ENCODE measurements at places on chromosomes 13 and 19. TPM values are rescaled to one million over a fixed set of nuclear protein-coding genes. Genes with fewer than 3 reads are reported as not detected.

- no peak overlapping the region for H3K27ac ChIP-seq
- peaks cover 47% of the 10 kb centered on the region for H3K27me3 ChIP-seq
- no peak overlapping the region for H3K4me3 ChIP-seq
These were observed 30.3 kb upstream of the CYP2B6 start for GRCh38 chr19:40960780-40961179.

- no peak overlapping the region for H3K4me3 ChIP-seq
- no peak overlapping the region for H3K27ac ChIP-seq
- no peak for DNase-seq
These were observed 5.5 kb upstream of the ACP7 start for GRCh38 chr19:39078436-39079200.

DNA sequence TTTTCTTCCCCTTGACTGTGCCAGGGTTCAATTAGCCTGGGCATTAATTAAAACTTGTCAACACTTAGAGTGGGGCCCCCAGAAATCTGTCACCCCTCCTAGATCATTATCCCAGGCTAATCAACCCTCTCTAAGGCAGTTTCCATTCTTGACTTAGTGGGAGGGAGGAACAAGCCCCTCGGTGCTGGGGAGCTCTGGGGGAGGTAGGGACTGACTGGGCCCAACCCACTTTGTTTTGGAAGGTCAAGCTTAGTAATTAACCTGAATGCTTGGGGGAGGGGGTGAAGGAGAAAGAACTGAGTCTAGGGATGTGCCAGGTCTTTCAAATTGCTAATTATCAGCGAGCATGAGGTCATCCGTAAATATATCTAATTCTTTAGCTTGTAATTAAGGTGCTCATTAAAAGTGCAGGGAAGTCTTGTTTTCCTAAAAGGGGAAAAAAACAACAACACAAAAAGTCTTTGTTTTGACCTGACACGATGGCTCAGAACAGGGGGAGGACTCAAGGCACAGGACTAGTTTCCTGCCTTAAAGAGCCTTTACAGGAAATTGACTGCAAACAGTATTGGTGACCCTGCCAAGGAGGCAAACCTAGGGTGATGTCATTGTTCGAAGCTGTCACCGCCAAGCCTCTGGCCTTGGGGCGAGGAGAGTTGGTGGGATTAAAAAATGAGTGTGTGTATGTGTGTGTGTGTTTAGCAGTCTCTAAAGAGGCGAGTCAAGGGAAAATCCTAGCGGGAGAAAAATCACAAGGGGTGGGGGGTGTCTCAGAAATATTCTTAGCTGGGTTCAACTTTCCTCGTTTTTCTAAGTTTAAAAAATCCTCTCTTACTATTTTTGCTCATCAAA lies 19.4 kb downstream of the ACTN4 start:
- peak overlapping the region; percentile 44 for H3K4me3 ChIP-seq
- no peaks in the 10 kb centered on the region for H3K36me3 ChIP-seq
- no peaks in the 10 kb centered on the region for H3K27me3 ChIP-seq
- H3K4me1 ChIP-seq = peaks cover 87% of the 10 kb centered on the region
- peak overlapping the region; percentile 92 for H3K27ac ChIP-seq

DNA sequence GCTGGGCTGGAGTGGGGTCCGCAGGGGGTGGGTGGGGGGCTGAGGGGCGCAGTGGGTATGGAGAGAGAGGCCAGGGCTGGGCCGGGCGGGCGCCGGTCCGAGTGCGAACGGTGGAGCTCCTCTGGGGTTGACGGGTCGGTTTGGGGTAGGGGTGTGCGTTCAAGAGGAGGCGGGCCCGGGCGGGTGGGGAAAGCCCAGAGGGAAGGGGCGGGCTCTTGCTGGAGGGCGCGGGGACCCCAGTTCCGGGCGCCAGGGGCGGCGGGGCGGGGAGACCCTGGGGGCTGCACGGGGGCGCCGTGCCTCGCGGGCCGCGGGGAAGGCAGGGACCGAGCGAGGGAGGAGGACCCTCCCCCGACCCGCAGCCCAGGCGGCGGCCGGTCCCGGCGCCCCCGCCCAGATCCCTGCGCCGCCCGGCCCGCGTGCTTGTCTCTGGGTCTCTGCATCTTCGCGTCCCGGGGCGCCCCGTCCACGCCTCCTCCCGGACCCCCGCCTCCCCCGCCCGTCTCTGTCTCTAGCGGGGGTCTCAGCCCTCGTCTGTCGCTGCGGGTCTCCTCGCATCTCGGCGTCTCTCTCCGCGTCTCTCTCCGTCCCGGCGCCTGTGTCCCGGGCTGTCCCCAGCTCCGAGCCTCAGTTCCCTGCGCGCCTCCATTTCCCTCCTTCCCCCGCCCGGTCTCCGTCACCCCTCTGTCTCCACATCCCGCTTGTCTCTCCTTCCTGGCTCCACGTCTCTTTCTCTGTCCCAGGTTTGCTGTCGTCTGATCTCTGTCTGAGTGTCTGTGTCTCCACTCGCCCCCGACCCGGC lies 8.3 kb upstream of the SHISA7 start:
- H3K4me1 ChIP-seq = peaks cover 17% of the 10 kb centered on the region
- H3K36me3 ChIP-seq = peaks cover 3% of the 10 kb centered on the region
- peak overlapping the region; percentile 71 for H3K4me3 ChIP-seq

DNA sequence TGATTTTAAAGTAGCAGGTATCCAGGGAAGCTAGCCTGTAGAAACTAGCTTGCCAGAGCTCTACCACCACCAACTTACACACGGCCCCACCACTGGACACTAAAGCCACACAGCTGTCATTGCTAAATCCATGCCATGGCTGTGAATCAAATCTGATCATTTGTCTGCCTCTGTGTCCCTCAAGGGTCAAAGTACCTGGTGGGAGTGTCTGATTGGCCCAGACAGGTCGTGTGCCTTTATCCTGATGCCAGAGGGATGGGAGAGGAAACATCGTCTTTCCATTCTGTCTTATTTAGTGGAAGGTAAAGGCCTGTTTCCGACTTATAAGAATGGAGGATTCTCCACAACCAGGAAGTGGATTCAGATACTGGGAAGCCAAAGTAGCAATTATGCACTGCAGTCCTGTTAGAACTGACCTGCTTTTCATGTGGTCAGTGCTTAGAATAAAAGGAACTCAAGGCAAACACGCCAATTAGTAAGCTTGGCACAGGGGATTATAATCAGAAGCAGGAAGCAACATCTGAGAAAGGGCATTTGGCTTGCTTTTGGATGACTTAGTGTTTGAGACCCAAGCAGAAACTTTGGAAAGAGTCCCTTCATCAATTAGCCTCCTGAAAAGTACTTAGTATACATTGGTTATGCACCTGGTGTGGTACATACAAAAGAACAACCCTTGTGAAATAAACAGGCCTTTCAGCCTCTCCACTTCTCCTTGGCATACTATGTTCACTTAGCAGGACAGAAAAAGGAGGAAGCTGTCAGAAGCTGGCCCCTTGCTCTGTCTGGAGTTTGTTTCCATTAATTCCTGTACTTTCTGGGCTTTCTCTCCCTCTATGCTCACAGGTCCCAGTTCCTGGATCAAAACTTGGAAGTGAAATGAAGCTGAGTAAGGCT lies 192.4 kb downstream of the NUFIP1 start:
- no peaks in the 10 kb centered on the region for H3K36me3 ChIP-seq
- no peak for DNase-seq
- H3K4me3 ChIP-seq = no peak overlapping the region
- no peaks in the 10 kb centered on the region for H3K4me1 ChIP-seq
- peak overlapping the region; percentile 11 for H3K27ac ChIP-seq

DNA sequence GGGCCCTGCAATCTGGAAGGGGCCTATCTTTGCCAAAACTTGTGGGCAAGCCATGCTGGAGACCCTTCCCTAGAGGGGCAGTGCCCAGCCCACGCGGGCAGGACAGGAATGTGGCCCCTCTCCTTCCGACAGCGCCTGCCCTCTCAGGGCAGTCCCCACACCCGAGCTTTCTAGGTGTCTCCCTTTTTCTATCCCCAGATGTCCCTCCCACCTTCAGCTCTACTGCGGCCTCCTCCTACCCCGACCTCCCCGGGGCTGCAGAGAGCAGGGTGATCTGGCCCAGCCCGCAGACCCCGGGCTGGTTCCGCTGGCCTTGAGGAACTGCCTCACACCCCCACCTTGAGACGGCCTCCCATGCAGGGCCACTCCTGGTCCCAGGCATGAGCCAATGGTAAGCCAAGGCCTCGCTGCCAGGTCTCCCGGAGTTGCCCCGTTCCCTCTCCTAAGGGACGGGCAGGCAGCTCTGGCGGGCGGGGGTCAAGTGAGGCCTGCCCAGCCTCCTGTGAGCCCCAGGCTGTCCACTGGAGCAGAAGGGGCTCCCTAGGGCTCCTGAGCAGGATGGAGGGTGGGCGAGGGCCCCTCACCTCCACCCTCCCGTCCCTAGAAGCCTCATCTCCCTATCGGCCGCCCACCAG lies 39.7 kb downstream of the KLF2 start:
- H3K36me3 ChIP-seq = no peaks in the 10 kb centered on the region
- H3K4me3 ChIP-seq = no peak overlapping the region
- no peaks in the 10 kb centered on the region for H3K27me3 ChIP-seq
- H3K4me1 ChIP-seq = peaks cover 24% of the 10 kb centered on the region
- H3K27ac ChIP-seq = no peak overlapping the region

DNA sequence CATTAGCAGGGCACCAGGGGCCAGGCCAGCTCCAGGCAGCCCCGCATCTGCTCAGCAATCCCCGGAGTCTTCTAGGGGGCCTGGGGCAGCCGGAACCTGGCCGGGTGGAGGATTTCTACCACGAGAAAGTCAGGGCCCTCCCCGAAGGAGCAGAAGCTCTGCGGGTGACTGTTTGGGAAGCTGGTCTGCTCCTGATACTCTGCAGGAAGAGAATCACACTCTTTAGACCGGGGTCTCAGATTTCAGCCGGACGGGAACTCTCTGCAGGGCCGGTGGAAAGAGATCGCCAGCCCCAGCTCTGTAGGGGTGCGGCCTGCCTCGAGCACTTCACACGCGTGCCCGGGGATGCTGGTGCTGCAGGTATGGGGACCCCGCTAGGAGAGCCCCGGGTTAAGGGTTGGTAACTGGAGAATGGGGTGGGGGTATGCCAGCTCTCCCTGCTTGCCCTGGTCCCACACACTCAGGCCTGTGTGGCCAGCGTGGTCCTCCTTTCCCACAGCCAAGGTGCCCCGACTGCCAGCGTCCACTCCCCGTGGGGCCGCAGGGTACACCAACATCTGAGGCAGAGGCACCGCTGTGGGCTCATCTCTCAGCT lies 20.1 kb downstream of the RASA3 start:
- no peaks in the 10 kb centered on the region for H3K27me3 ChIP-seq
- DNase-seq = no peak

DNA sequence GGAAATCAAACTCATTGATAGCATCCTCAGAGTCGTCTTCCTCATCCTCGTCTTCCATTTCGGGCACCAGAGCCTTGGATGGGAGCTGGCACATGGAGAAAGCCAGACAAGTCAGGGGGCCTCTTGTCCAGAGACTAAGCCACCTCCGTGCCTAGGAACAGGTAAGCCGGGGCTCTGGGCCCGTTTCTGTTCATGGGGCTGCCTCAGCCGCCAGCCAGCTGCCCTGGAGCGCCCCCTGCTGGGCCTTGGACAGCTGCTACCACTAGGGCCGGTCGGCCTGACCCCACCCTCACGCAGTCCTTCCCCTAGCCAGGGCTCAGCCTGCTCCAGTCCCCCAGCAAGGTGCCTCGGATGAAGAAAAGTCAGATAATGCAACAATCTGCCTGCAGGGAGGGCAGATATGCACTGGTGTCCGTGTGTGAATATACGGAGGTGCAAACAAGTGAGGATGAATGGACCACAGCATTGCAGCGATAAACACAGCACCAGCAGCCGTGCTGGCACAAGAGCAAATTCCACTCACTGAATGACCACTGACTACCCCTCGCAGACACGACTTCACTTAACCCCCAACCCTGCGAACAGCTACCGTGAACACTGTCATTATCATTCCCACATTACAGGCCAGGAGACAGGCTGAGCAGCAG lies 11.9 kb upstream of the PRKD2 start:
- peak overlapping the region; percentile 88 for H3K27ac ChIP-seq
- peak overlapping the region; percentile 53 for H3K4me3 ChIP-seq
- peaks cover 8% of the 10 kb centered on the region for H3K36me3 ChIP-seq
- no peaks in the 10 kb centered on the region for H3K27me3 ChIP-seq
- H3K4me1 ChIP-seq = peaks cover 7% of the 10 kb centered on the region

DNA sequence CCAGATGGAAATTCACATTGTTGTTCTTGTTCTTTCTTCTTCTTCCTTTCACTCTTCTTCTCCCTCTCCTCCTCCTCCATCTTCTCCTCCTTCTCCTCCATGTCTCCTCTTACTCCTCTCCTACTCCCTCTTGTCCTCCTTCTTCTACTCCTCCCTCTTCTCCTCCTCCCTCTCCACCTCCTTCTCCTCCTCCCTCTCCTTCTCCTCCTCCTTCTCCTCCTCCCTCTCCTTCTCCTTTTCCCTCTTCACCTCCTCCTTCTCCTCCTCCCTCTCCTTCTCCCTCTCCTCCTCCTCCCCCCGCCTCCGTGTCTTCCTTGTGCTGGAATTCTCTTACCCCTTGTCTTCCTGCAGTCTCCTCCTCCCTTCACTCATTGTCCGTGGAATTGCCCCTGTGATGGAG lies 18.4 kb downstream of the CABP5 start:
- H3K27ac ChIP-seq = no peak overlapping the region
- H3K4me1 ChIP-seq = no peaks in the 10 kb centered on the region
- H3K4me3 ChIP-seq = no peak overlapping the region
- H3K27me3 ChIP-seq = peaks cover 64% of the 10 kb centered on the region
- no peaks in the 10 kb centered on the region for H3K36me3 ChIP-seq
- no peak for DNase-seq

- H3K27me3 ChIP-seq = no peaks in the 10 kb centered on the region
- no peak overlapping the region for H3K4me3 ChIP-seq
- no peak for DNase-seq
These were observed 28.4 kb downstream of the DIAPH3 start for GRCh38 chr13:60135344-60135743.

GRCh38 chr13:111129465-111130115 lies 14.5 kb downstream of the ARHGEF7 start:
- H3K27ac ChIP-seq = no peak overlapping the region
- DNase-seq = no peak
- no peaks in the 10 kb centered on the region for H3K27me3 ChIP-seq
- peaks cover 3% of the 10 kb centered on the region for H3K36me3 ChIP-seq
- H3K4me3 ChIP-seq = no peak overlapping the region

DNA sequence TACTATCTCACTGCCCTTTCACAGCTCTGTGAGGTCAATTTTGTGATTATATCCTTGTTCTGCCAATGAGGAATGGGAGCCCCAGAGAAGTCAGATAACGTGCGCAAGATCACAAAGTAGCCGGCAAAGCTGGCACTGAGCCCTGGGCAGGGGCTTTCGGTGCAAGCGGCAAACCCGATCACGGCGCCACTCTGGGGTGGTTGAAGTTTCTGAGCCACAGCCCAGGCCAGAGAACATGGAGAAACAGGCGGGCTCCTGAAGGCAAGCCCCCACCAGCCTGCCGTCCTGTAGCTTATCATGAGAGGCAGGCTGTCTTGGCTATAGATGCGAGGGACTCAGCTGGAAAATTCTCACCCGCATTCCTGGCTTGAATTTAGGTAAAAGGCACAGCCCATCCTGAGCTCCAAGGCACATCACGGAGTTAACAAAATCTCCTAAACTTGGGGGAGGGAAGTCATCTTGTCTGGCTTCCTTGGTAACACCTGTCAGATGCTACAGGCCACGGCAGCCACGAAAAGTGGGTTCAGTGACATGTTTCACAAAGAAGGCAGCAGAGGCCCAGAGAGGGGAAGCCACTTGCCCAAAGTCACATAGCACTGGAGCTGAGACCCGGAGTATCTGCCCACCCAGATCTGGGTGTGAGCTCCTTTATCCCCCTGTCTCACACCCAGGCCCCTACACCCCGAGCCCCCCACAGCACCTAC lies 12.5 kb downstream of the TNNT1 start:
- DNase-seq = no peak
- H3K27ac ChIP-seq = no peak overlapping the region
- peaks cover 17% of the 10 kb centered on the region for H3K27me3 ChIP-seq
- H3K36me3 ChIP-seq = no peaks in the 10 kb centered on the region

- H3K4me3 ChIP-seq = no peak overlapping the region
- H3K36me3 ChIP-seq = no peaks in the 10 kb centered on the region
- no peak for DNase-seq
- H3K27me3 ChIP-seq = no peaks in the 10 kb centered on the region
These were observed 18.8 kb downstream of the GAS6 start for GRCh38 chr13:113845055-113845454.

The RFPL4A gene
- total RNA-seq = not detected

The DUXA gene
- total RNA-seq = not detected

The OCEL1 gene
- total RNA-seq = 10.4 TPM

The SIGLEC12 gene
- total RNA-seq = not detected

Measured in neural crest cell (in vitro differentiated cells).